ENCODE measurements at places on chromosomes 12 and 14.

DNA sequence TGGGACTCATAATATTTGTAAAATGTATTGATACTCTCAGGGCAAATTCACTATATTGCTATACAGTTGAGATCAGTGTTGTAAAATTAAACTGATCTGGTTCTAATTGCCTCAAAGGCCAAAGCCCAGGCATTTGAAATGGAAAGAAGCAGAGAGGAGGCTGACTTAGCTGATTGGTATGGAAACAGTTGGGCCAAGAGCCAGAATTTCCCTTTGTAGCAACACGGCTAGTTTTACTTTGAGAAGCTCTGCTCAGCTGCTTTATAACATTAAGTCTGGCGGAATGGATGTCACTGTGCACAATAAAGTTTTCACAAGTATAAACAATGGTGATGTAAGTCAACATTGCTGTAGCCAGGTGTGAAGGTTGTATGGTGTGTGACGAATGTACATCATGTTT is 186.4 kb downstream of the MSRB3 start:
- DNase-seq, result no peak

GRCh38 chr12:45938566-45938965 is 51.8 kb downstream of the SCAF11 start:
- no peak for DNase-seq

- no peak for DNase-seq
Measured at GRCh38 chr12:52496590-52497071, 3.6 kb upstream of the KRT6A start.

DNA sequence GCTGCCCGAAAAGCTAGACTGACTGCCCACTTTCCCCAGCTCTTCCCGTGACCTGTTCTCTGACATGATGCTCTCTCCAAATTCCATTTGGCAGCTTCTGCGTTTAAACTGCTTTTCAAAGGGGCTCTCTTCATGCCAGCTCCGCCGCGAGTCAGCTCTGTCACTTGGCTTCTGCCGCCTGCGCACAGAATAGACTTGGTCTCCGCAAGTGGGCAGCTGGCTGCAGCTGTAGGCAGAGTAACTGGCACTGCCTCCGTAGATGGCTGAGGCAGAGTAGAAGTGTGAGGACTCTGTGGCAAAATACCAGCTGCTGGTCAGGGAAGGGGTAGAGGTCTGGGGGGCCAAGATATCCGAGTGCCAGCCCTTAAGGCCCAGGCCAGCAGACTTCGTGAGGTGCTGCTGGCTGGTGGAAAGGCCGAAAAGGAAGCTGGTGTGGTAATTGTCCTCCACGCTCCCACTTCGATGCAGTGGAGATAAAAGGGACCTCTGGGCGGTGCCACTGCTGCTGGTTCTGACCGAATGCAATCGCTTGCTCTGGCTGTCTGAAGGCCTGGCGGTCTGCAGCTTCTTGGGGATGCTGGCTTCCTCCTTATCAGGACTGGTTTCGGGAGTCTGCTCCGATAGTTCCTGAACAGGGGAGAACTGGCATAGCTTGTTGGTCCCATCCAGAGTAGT is 85.7 kb downstream of the DUSP16 start:
- DNase-seq, result no peak

DNA sequence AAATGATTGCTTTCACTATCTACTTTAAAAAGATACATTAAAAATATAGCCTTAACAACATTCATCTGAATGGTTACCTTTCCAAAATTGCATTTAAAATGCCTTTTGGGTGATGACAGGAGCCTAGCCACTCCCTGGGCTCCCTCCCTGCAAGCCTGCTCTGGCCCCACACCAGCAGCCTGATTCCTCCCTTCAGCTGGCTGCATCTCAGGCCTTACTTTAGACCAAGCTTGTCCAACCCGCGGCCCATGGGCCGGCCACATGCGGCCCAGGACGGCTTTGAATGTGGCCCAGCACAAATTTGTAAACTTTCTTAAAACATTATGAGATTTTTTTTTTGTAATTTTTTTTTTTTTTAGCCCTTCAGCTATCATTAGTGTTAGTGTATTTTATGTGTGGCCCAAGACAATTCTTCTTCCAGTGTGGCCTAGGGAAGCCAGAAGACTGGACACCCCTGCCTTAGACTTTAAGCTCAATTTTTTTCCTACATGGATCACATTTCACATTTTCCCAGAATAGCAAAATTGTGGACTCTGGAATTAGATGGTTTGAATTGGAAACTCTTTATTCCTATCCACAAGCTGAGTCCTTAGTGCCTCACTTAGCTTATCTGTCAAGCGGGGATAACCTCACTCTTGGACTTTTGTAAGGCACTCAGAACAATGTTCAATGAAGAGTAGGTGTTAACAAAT is 124.4 kb downstream of the MYRFL start:
- no peak for DNase-seq

DNA sequence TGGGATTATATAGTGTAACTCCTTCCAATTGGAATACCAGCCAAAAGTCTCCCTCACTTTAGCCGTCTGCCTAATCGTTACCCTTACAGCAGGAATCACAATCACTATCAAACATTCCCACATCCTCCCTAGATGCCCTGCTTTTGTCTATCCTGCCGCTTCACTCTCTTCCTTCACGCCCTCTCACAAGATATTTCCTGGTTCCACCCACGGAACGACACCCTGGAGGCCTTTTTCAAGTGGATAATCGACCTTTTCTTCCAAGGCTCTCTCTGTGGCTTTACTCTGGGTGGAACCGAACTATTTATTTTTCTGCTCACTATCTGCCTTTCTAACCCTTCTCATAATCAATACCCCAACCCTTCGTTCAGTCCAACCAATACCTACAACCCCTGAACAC is 58.9 kb downstream of the MOK start:
- no peak for DNase-seq

DNA sequence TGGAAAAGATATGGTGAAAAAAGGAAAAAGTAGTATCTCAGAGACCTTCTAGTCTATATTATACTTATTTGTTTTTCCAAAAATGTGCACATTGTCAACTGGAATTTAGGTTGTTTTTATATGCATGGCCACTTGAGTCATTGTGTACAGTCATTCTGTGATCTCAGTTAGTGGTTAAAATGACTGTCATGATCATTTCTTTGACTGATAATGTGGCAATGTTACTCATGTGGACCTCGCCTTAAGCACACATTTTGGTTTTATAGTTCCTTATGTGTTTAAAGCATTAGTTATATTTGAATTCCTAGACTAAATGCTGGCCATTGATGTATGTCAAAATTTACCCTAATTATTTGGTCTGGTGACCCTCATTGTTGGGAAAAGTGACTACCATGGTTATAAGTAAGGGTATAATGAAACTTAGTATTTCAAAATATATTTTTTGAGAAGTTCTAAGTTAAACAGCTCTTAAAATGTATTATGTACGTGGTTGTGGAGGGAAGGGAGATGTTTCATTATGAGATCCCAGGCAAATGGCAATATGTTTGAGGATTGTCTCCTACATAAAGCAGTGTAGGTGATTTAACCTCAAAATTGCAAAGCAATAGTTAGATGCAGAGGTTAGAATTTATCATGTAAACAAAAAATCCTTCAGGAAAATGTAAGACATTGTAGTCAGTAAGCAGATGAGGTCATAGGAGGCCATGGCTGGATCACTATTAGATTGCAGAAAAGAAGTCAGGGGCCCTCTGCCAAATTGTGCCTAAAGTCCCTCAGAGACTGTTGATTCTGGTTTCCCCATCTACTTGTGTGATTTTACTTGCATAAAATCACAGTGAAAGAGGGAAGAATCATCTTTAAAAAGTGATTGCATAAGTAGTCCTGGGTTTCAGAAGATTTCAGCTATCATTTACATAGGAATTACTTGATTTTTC is 17.5 kb downstream of the PNMA1 start:
- DNase-seq, result no peak

DNA sequence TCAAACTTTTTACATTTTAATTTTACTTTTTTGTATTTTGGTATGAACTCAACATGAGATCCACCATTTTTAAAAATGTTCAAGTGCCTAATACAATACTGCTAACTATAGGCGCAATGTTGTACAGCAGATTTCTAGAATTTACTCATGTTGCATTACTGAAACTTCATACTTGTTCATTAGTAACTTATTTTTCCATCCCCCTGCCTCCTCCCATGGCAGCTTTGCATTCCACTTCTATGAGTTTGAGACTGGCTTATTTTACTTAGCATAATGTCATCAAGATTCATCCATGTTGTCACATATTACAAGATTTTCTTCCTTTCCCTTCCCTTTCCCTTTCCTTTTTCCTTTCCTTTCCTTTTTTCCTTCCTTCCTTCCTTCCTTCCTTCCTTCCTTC is 825.9 kb downstream of the SLC16A7 start:
- no peak for DNase-seq

- DNase-seq, result no peak
Measured at GRCh38 chr12:69097619-69098368, 141.6 kb upstream of the CPSF6 start.

- DNase-seq, result no peak
Measured at GRCh38 chr12:68800294-68800693, 7.7 kb upstream of the MDM2 start.

- DNase-seq, result no peak
Measured at GRCh38 chr12:15757553-15758255, 31.5 kb downstream of the EPS8 start.

GRCh38 chr12:96195845-96196451 is 1.8 kb downstream of the ELK3 start:
- DNase-seq, result no peak

DNA sequence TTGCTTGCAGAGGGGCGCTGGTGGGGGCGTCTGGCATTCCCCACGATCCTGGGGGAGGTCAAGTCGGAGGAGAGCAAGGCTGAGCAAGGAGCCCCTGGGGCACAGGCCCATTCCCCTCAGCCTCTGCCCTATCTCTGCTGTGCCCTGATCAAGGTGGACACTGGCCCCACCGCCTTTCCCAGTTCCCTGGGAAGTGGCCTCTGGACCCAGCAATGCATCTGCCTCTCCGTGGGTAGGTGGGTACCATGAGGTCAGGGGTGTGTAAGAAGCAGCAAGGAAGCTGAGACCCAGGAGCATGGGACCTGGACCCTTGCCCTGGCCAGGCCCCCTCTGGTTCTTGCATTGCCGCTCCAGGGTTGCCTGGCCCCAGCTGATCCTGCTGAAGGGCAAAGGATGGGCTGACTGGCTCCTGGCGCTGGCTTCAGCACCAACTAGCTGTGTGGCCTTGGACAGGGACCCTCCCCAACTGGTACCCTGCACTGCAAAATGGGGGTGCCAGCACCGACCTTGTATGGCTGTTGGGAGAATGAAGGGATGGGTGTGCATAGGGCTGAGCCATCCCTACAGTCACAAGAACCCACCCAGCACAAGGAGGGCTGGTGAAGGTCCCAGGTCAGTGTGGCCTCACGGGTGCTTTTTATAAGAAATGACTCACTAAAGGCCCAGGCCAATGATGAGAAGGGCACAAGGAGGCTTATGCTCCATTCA is 19.6 kb downstream of the SLC25A29 start:
- DNase-seq, result no peak

DNA sequence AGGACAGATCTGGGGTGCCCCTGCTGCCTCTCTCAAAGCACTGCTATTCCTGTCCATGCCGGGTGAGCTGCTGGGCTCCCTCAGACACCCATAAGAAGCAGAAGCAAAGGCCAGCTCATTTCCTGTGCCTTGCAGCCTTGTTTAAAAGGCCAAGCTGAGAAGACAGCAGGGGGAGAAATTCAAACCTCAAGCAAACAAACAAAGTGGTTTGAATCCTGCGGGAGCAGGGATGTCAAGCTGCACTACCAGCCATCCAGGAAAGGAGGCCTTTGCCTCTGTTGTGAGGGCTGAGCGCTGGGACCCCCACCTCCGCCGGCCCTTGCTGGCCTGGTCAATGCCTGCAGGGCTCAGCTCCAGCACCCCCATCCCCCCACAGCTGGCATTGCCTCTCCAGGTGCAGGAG is 176.5 kb downstream of the PIWIL1 start:
- no peak for DNase-seq

DNA sequence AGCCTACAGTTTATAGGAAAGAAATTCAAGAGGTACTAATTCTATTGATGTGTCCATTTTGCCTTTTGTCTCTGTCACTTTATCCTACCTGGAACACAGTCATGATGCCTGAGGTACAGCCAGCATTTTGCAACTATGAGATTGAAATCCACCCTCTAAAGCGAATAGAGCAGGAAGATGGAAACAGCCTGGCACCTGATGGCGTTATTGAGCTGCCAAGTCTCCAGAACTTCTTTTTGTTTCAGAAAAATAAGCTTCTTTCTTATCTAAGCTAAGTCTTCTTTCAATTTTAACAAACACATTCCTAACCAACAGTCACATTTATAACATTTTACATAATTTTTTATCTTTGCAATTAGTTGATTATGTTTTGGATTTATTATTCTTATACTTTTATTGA is 182.1 kb downstream of the PAWR start:
- no peak for DNase-seq

GRCh38 chr14:88793259-88793625 is 489 bp upstream of the EML5 start:
- no peak for DNase-seq

DNA sequence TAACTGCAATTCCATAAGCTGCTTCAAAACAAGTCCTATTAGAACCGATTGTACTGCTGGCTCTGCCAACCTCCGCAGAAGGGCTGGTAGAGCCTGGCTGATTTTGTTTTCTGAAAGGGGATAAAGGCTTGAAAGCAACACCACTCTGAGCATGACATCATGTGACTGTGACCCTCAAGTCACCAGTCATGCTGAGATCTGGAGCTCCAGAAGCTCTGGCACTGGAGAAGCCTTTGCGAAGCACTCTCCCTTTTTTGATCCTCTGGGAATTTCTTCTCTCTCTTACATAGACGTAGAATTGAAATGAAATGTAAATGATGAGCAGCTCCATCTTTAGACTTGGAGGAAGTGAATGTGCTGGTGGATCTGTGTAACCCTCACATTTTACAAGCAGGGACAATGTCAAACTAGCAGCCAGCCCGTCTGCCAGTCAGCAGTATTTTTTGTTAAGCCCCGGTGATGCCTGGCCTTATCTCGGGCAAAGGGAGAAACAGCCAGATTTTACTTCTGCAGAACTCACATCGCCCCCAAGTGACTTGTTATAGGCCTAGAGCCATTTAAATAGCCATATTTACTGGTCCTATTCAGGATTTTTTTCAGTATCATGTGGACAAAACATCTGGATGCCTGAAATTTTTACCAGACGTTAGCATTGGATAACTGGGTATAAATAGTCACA is 112.1 kb upstream of the NPAS3 start:
- no peak for DNase-seq

DNA sequence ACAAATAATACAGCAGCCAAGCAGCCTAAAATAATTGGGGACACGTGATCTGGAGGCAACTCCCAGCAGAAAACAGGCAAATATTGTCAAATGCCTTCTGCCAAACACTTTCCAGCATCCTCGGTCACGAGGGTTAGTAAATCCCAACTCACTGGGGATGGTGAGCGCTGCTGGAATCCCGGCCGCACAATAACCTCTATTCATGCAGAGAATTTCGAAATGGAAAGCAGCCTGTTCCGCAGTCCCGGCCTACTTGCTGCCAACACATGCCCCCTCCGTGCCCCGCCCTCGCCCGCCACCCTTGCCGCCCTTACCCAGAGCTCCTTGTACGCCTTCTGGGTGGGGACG is 62.2 kb downstream of the RFX4 start:
- no peak for DNase-seq

DNA sequence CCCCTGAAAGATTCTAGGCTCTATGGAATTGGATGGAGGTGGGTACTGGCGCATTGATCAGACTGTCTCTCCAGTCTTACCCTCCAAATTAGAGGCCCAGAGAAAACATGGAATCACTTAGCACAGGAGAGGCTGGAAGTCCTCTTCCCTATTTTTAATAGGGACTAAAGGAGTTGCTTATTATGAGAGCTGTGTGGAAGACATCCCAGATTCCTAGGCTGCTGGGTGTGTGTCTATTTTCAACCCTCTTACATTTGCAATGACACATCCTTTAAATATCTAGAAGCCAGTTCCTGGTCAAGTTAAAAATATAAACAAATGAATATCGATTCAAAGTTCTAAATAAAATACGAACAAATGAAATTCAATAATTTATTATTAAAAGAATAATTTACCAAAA is 58.3 kb upstream of the ARID2 start:
- no peak for DNase-seq
